ENCODE measurements at places on chromosomes 1 and 21. TPM values are rescaled to one million over a fixed set of nuclear protein-coding genes. Genes with fewer than 3 reads are reported as not detected.

FHL3 gene
- 26.2 TPM for total RNA-seq

GPR61 gene
- total RNA-seq: not detected

TSPAN1 gene
- total RNA-seq: 0.29 TPM

S100A7A gene
- total RNA-seq: not detected

APOBEC4 gene
- total RNA-seq: not detected

CD34 gene
- total RNA-seq: 6.1 TPM

HIVEP3 gene
- total RNA-seq: 1.8 TPM

CHIA gene
- total RNA-seq: not detected

BRINP3 gene
- not detected for total RNA-seq

CR1L gene
- not detected for total RNA-seq

TSSK3 gene
- not detected for total RNA-seq

SYT11 gene
- 5.1 TPM for total RNA-seq

ADCY10 gene
- 0.06 TPM for total RNA-seq

DIO1 gene
- not detected for total RNA-seq

PARS2 gene
- 4.3 TPM for total RNA-seq

PPM1J gene
- 1.6 TPM for total RNA-seq

GPR161 gene
- total RNA-seq: 5.7 TPM

LRRC39 gene
- 0.37 TPM for total RNA-seq

CD101 gene
- total RNA-seq: 0.49 TPM

S100A1 gene
- total RNA-seq: not detected

IFI44 gene
- 14.6 TPM for total RNA-seq

AMY1A gene
- total RNA-seq: not detected

SLC45A1 gene
- 10.3 TPM for total RNA-seq

CAPN2 gene
- total RNA-seq: 149 TPM

Measured in cardiac ventricle fibroblast (primary cell).